ENCODE measurements at places on chromosomes 13 and 19.
A peak's percentile ranks its signal among the peaks of the same experiment; 100 is the strongest.

DNA sequence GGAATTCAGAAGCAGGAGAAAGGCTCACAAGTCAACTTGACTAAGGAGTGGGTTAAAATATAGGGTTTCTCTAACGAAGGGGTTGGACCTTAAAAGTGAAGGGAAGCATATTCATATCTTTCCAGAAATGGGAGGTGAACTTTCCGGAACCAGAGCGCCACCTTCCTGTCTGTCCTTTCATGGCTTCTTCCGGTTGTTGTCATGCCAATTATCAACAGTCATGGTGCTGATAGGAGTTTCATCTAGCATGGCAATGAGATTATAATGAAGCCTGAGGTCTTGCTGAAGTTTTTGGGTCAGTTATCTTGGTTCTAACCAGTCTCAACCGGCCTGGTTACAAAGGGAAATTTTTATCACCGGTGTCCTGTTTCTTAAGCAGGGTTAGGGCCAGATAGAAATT lies 162.9 kb upstream of the NBEA start:
- no peak for DNase-seq

DNA sequence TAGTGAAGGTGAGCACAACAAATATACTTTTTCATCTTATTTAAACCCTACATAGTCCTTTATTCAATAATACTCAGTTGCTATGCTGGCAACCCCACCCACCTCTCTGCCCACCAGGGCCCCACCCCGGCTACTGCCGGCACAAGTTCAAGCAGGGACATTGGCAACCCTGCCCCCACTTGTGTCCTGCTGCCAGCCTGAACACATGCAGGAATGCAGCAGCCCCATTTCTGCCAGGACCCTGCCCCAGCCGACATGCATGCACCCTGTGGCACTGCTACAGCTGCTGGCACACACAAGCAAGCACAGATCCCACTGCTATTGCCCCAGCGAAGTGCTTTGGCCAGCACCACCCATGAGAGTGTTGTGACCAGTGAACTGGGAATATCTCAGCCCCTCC lies 289.8 kb downstream of the COG6 start:
- no peak for DNase-seq

DNA sequence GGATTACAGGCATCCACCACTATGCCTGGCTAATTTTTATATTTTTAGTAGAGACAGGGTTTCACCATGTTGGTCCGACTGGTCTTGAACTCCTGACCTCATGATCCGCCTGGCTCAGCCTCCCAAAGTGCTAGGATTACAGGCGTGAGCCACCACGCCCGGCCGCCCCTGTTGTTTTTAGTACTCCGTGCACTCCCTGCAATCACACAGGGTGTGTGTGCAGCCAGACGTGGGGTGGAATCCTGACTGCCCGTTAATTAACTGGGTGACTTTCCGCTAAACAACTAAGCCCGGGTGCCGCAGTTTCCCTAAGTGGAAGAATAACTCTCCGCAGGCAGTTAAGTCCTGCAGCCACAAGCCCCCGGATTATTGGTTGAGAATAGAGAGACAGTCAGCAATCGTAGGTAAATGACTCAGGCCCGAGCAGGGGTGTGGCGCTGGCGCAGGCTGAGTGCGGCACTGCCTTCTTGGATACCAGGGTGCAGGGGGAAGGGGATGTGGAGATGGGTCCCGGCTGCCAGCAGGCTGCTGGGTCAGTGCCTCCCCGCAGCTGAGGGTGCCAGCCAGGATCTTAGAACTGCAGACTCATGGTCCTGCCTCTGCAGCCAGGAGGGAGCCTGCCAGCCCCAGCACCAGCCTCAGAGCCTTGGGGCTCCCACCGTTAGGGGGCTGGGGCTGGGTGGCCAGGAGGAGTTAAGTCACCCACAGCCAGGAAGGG lies 6.1 kb upstream of the FXYD3 start:
- DNase-seq = peak; percentile 25

DNA sequence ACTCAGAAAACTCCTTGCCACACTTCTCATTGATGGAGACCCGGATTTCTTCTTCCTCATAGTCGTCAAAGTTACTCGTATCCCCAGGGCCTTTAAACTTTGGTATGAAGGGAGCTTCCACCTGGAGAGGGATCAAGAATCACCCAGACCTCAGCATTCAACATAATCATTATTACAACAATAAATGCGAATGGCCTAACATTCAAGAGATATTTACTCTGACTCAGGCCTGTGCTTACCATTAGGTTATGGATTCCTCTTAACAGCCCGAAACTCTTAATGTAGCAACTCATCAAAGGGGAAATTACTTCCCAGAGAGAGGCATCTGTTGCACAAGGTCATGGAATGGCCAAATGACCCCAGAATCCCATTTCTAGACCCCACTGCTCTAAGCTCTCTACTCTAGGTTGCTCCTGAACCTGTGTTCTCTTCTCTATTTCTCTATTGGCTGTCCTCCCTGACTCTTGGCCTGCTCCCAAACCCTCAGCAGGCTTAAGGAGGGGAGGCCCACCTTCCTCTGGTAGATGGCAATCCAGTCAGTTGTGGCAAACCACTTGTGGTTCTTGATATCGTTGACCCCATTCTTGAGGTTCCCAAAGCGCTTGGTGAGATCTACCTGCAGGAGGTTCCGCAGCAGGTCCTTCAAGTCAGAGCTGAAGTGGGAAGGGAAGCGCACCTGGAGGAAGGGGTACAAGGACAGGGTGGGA lies 2.7 kb upstream of the SAMD1 start:
- DNase-seq = no peak

DNA sequence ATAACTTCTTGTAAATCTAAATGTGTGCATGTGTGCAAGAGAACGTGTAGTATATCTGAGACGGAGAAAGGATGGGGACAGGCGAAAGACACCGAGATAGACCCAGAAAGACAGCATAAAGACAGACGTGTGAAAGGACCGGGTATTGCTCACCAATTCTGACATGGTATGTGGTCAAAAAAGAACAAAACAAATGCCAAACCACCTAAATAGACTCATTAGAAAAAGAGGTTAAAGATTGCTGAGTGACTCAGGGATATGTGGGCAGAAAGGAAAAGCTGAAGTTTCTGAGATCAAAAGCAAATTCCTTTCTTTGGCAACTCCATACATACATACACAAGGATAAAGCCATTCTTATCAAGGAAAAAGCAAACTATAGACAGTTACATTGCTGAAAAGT lies 179.7 kb upstream of the TSC22D1 start:
- no peak for DNase-seq

DNA sequence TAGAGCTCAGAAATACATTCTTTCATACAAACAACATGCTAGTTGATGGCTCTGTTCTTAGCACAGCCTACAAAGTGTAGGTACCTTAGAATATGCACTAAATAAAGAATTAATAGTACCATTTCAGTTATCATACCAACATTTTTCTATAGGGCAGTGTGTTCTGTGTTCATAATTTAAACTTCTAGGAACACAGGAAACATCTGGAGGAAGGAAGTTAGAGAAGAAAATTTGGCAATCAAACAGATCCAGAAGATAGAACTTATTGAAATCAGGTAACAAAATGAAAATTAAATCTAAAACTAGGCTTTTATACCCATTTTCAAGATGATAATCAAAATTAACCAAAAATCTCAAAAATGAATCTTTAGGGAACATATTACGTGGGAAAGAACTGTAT lies 527.5 kb downstream of the DCT start:
- no peak for DNase-seq

DNA sequence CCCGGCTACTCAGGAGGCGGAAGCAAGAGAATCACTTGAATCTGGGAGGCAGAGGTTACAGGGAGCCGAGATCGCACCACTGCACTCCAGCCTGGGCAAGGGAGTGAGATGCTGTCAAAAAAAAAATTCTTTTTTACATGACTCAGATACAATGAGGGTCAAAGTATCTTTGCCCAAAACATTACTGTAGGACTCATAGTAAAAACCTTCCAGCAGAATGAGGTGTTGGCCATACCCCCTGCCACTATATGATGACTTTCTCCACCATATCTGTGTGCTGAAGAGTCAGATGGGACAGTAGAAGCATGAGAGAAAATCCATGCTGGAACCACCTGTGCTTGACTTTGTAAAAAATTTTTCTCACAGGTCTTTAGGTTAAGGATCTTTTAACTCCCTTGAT lies 86.7 kb downstream of the COL4A2 start:
- no peak for DNase-seq

GRCh38 chr19:40009674-40010073 lies 12.8 kb downstream of the ZNF546 start:
- no peak for DNase-seq

- DNase-seq = no peak
Measured at GRCh38 chr19:10120538-10121189, 965 bp upstream of the EIF3G start.

DNA sequence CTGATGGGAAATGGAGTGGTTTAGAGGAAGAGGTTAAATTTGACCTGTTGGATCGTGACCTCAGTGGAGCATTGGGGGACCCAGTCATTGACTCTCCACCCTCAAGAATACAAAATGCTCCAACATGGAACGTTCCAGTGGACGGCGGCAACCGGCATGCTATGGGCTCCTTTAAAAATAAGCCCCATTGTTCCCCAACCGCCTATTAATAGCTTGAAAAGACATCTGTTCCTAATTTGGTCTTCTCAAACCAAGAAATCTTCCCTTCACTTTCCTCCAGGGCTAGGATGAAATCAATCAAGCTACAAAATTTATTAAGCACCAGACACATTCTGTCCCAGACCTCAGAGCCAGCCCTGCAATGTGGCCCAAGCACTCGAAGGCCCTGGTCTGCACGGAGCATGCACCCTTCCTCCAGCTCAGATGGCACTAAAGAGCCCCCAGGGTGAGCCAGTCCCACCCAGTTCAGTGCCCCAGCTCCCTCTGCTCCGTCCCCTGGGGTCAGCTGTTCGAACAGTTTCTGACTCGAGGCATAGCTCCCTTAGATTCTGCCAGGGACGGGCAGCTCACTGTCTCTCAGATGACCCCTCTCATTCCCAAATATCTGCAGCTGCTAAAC lies 22.5 kb upstream of the VSTM2B start:
- no peak for DNase-seq

DNA sequence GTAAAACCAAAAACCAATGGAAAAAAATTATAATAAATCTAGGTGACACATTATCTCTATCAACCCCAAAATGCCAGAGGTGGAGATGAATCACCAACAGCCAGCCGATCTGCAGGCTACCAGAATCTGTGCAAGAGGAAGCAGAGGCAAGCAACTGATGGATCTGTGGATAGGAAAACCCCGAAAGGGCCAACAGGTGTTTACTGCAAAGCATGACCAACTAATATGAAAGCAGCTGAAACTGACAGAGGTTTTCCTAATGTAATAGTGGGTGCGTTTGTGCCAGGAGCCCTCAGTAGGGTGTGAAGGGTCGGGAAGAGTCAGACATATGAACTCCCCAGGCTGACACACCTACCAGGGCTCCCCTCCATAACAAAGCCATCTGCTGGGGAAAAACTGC lies 554.6 kb downstream of the RFC3 start:
- no peak for DNase-seq

- DNase-seq = peak; percentile 92
Measured at GRCh38 chr19:45952686-45953505, 20.8 kb downstream of the NOVA2 start.

DNA sequence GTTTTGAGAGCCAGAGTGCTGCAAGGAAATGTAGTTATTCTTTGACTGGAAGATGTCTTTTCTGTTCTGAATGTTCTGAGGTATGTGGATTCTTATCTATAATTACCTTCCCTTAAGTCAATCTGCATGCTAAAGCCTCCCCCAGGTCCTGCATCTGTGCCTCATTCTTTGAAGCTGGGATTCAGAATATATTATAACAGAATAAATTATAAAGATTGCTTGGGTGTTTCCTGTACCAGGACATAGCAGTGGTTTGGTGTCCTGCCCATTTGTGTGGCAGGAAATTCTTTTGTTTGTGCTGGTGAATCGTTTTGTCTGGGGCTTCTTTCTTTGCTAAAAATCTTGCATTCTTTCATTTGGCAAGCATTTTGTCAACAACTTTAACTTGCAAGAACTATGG lies 60.2 kb downstream of the ITGBL1 start:
- no peak for DNase-seq

DNA sequence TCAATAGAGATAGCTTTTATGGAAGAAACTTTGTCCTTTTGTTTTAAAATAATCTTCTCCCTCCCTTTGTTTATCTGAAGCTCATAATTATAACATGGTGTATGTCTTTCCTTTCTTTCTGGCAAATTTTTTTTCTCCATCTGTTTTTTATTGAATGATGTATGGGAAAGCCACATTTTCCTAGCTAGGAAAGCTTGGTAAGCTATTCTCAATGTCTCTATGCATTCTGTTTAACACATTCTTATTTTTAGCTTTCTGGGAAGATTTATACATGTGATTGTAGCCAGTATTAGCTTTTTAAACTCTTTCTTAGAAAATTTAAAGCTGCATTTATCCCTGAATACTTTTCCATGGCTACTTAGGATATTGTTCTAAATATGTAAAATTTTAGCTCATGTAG lies 124.9 kb upstream of the CSNK1A1L start:
- no peak for DNase-seq

DNA sequence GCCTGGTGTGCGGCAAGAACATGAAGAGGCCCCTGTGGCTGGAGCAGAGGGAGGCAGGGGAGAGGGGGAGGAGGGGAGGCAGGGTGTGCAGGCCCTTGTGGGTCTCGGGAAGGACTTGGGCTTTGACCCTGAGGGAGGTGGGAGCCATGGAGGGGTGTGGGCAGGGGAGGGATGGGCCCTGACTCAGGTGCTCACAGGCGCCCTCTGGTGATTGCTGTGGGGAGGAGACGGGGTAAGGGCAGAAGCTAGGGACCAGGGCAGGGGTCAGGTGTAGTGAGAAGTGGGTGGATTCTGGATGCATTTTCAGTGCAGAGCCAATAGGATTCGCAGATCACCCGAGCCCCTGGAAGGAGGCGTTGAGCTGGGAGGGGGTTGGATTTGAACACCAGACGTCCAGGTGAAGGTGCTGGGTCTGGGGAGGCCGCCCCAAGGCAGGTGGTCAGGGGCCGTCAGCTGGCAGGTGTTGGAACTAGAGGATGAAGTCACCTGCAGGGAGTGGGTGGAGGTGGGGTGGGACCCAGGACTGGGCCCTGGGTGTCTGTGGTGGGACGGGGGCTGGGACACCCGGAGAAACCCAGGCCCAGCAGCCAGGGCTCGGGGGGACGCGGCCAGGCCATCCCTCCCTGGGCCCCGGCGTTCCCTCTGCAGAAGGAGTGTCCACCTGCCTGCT lies 185.4 kb downstream of the KDM4B start:
- DNase-seq = peak; percentile 69

DNA sequence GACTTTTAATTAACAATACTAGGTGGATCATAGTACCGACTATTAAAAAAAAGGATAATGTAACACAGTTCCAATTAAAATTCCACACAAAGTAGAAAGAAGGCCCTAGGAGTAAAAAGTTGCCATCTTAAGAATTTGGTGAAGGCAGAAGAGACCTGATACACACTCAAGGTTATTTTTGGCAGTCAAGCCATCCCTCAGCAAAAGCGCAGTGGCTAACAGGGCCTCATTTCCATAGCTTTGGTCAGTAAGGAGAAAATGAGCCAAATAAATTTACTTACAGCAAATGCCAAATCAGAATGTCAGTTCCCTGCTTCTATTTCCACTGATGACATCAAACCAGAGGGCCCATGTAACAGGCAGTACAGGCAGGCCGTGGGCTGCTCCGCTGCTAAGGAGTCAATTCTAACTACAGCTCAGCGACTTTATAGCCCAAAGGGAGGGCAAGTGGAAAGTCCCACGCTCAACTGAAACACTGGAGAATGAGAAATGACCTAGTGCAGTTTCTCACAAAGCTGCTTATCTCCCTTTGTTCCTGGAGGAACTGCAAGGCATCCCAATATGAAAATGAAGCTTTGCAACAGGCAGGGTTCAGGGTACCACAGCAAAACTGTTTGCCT lies 6.3 kb downstream of the ARGLU1 start:
- DNase-seq = peak; percentile 26

Measured in nephron progenitor cell (in vitro differentiated cells).